ENCODE measurements at places on chromosomes 7 and 10.

GRCh38 chr7:22002726-22003125 is 57.0 kb upstream of the CDCA7L start:
- DNase-seq = no peak

- peak; percentile 32 for DNase-seq
These were observed 389.0 kb upstream of the SORCS1 start for GRCh38 chr10:107553470-107553869.

DNA sequence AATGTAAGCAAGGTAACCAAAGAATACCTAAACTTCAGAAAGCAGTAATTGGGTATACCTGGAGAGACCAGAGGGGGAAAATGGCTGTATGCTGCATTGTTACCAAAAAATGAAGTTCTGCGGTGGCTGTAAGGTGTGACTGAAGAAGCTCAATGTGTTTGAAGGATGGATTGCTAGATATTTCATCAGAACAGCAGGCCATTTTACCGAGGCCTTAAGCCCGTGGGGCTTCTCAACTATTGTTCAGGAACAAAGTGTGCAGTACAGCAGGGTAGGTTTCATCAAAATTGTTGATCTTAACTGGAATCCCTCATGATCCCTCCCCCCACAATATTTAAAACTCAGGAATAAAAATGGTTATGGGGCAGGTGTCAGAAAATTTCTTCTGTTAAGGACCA is 204.0 kb upstream of the GHITM start:
- DNase-seq = no peak

- no peak for DNase-seq
These were observed 53.1 kb upstream of the COBL start for GRCh38 chr7:51369746-51370145.

GRCh38 chr7:116710764-116711452 is 38.9 kb downstream of the MET start:
- no peak for DNase-seq

GRCh38 chr7:99123571-99124033 is 20.3 kb downstream of the SMURF1 start:
- no peak for DNase-seq

DNA sequence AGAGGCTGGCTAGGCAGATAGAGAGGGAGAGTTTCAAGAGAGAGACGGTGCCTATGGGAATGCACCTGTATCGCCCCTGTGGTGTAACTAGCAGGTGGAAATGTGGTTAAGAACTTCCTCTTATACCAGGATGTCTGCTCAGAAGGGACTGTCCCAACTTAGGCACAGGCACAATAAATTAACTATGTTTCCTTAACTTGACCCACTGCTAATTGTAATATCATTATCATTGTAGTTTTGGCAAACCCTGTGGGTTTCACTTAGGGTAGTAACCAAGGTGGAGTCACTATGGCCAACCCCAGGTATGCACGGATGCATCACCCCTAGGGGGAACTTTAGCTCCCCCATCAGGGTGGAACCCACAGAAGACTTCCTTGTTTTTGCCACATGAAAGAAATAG is 455.7 kb downstream of the DGKB start:
- DNase-seq = no peak

DNA sequence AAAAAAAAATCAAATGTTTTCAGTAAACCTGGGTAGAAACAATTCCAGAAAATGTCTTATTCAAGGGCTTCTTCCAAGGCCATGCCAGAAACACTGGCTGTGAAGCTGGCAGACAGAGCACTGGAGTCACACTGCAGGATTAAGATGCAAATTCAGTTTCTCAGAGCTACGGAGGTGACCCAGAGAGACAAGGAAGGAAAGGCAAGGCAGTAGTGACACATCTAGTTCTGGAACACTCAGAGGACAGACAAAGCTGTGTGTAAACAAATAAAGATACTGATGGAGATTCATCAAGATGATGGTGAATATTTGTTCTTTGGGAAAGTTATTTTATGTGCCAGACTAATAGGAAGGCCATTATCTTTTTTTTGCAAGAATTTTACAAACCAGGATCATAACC is 608.3 kb upstream of the C7orf33 start:
- no peak for DNase-seq

DNA sequence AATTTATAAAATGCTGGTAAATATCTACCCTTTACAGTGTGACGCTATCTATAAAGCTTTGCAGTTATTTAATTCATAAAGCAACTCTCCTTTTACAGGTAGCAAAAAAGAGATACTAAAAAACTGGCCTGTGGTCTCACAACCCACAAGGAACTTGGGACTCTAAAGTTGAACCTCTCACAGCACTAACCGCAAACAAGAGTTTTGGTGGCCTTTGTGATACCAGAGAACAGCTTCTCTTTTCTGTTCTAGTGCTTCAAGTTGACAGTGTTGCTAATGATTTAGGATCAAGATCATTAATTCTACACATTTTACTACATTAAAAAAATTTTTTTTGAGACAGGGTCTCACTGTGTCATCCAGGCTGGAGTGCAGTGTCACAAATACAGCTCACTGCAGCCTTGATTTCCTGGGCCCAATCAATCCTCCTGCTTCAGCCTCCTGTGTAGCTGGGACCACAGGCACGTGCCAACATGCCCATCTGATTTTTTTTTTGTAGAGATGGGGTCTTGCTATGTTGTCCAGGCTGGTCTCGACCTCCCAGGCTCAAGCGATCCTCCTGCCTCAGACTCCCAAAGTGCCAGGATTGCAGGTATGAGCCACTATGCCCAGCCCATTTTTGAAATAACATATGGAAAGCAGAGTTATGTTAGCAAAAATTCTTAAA is 56.0 kb upstream of the ST8SIA6 start:
- no peak for DNase-seq

GRCh38 chr7:95018021-95018420 is 110.6 kb downstream of the PPP1R9A start:
- DNase-seq = no peak

DNA sequence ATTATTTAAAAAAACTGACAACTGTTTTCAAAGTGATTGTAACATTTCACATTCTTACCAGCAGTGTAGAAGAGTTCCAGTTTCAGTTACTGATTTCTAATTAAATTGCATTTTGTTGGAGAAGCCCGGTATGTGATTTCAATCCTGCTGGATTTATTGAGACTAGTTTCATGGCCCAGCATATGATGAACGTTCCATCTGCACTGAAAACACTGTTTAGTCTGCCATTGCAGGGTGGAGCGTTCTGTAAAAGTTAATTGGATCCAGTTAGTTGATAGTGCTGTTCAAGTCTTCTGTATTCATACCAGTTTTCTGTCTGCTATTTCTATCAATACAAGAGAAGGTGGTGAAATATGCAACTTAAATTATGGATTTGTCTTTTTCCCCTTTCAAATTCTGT is 37.3 kb upstream of the CCNY start:
- DNase-seq = no peak

GRCh38 chr7:129501760-129502707 is at the start of gene SMKR1:
SMKR1 (plus strand) TSS chr7:129502531; CDS start chr7:129502825, 294 bp downstream.
- DNase-seq = peak; percentile 70

DNA sequence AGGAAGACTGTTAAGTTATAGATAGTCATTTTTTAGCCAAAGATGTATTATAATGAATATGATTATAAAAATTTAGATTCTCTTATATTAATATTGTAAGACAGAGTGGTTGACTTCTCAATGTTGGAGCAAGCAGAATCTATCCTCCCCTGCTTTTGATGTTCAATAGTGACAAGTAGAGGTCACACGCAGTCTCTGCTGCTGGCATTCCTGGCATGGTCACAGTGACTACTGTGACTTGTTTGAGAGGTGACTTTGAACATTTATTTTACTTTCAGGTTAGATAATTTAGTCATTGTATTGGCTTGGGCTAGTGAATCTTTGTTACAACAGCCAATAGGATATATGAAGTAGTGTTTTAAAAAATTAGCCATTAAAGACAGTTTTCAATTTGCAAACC is 13.7 kb upstream of the CD36 start:
- no peak for DNase-seq

GRCh38 chr10:111211706-111212105 is 134.9 kb downstream of the ADRA2A start:
- peak; percentile 1 for DNase-seq

- DNase-seq = no peak
These were observed 5.3 kb downstream of the NRP1 start for GRCh38 chr10:33329178-33329577.

DNA sequence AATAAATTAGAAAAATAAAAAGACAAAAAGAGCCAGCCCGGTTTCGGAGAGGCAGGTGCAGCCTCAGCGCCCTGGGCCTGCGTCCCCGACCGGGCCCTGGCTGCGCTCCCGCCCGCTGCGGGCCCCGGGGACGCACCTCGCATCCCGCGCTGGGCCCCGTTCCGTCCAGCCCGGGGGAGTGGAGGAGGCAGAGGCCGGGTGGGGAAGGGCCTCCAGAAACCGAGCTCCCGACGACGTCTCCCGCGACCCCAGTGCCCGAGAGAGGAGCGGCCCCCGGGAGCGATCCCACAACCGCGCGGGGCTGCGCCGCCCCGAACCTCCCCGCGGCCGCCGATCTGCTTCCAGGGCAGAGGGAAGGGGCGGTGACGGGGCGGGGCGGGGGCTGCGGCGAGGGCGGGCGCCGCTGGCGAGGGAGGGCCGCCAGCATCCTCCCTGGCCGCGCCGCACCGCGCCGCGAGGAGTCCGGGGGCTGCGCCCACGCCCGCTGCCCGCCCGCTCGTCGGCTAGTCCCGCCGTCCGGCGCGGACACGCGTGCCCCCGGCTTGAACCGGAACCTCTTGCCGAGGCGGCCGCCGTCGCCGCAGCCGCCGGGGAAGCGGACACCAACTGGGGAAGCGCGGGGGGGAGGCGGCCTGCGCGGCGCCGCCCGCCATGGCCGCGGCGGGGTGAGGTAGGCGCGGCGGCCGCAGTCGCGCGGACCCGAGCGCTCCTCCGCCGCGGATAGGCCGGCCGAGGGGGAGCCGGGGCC is at the start of gene CCNY:
TSS of gene CCNY (plus strand) at position 426 of the 748 bp plus-strand sequence. CDS start 545 bp downstream, outside the sequence.
- DNase-seq = peak; percentile 72

GRCh38 chr10:108095932-108096925 is 931.7 kb upstream of the SORCS1 start:
- DNase-seq = no peak

GRCh38 chr7:96562966-96563365 is 146.7 kb downstream of the SEM1 start:
- no peak for DNase-seq

DNA sequence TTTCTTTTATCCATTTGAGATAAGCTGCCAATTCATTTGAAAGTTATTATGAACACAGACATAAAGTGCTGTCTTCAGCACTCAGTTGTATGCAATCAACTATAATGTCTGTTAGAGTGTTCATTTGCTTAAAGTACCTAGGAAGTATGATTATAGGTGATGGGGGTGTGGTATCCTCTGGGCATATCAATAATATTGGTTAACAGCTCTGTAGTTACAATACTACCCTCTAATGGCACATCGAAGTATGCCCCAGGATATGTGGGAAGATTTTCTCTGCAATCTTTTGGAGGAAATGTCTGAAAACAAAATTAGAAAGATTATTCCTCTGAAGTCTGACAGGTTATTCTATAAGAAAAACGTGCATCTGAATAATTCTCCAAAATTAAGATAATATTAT is 429.7 kb downstream of the ARL4A start:
- DNase-seq = peak; percentile 37

GRCh38 chr7:29564496-29565223 is 1.0 kb downstream of the PRR15 start:
- DNase-seq = peak; percentile 54

DNA sequence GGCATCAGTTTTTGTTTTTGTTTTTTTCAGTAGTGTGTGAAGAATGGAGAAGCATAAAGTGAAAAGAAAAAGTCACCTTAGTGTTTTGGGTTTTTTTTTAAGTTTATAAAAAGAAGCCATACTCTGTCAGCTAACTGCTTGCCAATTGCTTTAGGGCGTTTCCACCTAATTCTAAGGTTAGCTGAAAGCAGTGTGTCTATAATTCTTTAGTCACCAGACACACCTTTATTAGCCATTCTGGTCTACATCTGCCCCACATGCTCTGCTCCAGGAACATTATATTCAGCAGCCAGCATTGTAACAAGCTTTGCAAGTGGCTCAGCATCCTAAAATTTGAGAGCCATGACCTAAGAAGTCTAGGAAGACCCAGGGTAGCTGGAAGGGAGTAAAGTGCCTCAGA is 14.1 kb upstream of the SLC16A12 start:
- no peak for DNase-seq

Measured in mesenchymal stem cell (in vitro differentiated cells and primary cell).